Muscle of leg (tissue), 16 donors: ENCODE measurements at places on chromosomes 12 and 14. TPM values are rescaled to one million over a fixed set of nuclear protein-coding genes. Genes with fewer than 3 reads are reported as not detected.
A peak's percentile ranks its signal among the peaks of the same experiment; 100 is the strongest.

MYH6 gene
- total RNA-seq: 0.66 TPM

ZNF605 gene
- total RNA-seq: 14.9 TPM

ANHX gene
- total RNA-seq: not detected

DNA sequence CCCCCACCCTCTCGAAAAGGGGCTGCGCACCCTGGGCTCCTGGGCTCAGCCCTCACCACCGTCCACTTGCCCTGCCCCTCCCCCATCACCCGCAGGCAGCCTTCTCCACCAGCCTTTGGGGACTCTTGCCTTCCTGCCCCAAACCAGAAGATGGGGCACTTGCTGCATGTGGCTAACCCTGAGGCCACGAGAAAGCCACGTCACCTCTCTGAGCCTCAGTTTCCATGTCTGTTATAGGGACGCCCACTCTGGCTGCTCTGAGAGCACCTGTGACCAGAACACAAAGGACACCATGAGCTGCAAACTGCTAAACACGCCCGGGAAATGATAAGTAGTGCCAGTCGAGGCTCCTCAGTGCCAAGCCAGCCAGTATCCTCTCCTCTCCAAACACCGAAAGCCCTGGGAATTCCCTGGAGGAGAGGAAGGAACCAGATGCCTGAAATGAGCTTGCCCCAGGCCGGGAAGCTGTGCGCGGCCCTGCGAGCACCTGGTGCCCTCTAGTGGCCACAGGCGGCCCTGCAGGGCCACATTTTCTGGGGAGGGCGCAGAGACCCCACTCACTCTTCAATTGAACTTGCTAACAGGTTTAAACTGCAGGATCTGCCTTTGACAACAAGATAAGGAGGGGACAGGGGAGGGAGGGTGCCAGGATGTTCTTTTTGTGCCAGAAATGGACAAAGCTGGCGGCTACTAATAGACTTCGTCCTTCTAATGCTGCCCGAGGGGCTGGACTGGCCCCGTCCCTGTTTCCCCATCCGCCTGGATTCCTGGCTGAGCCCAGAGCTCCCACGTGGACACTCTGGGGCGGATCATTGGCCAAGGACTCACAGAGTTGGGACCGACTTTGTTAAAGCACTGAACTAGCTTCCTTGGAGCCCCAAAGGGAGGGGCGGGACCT is 10.2 kb upstream of the SERPINA9 start:
- peak; percentile 50 for DNase-seq

DNA sequence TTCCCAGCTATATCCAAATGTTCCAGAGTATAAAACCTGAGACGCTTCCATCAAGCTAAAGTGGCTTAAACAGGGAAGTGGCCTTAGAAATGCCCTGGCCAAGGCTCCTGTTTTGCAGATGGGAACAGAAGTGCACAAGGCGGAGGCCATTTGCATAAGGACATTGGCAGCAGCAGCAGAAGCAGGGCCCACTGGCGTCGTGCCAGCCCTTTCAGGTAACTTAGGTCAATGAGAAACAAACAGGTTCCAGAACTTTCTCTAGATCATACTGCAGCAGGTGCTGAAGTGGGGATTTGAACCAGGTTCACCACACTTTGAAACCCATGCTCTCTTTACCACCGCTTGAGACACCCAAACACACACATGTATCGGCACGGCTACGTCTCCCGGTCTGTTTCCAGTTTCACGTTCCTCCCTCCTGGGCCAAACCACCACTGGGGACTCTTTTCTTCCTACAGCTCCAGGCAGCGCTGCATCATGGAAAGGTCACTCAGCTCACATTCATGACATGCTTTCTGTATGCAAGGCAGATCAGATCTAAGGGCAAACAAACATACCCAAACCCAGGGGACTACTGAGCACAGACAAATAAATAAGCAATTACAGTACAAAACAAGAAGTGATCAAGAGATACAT is 46.0 kb upstream of the PLEKHG6 start:
- DNase-seq: no peak

DNA sequence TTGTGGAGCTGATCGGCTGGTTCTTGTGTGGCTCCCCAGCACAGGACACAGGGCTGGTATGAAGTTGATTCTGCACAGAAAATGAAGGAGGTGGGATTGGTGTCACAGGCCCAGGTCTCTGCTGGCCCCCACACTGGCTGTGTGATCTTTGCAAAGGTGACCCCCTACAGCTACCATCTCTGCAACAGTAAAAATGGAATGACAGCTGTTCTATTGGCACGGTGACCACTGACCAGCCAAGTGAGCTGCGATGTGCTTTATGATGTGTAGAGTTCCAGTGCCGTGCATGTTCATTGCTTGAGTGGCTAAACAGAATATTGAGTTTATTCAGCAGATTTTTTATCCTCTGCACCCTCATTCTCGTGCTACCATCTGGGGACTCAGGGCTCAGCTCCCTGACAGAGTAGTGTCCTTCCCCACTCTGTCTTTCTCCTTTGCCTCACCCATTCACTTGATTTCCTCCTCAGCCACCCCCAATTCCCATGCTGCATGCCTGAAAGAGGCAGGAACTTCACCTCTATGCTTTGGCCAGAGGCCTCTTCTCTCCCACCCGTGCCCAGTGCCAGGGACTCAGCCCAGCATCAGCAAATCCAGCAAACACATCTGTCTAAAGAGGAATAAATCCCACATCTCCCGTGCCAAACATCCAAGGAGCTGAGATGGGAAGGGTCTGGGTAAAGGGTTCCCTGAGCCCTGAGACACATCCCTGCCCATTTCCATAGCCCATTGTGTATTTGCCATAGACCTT is 21.2 kb downstream of the C14orf132 start:
- DNase-seq: peak; percentile 49

GRCh38 chr12:50647031-50647430 is 116.9 kb upstream of the ATF1 start:
- DNase-seq: no peak

GRCh38 chr14:77296906-77297305 is 23.8 kb downstream of the POMT2 start:
- DNase-seq: no peak

DNA sequence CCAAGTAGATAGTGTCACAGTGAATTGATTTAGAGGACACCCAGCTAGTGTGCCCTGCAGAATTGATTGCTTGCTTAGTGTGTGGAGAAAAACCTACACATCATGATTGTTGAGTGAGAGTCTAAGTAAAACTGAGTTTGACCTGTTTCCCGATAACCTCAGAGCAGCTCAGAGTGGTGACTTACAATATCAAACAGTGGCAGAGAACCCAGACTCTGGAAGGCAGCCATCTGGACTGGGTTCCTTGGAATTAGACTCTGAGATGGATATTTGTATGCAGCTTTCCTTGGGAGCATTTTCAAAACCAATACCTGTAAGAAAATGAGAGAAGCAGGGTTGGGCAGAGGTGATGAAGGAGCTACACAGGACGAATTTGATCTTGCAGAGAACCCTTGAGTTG is 109.8 kb downstream of the IPO8 start:
- no peak for DNase-seq

DNA sequence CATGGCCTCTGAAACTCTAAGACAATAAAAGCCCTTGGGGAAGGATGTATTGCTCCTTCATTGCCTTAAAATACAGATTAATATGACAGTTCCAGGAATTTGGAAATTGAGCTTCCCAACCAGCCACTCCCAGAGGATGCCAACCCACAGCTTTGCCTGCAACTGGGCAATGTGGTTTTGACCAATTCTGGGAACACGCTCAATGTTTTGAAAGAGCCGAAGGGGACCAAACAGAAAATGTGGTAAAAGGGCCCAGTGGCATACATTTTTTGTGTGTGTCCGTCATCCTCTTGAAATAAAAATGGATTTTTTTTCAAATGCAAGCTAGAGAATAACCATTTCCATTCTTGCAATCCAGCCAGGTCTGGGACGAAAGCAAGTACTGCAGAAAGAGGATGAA is 88.3 kb upstream of the PLEKHG7 start:
- no peak for DNase-seq

DNA sequence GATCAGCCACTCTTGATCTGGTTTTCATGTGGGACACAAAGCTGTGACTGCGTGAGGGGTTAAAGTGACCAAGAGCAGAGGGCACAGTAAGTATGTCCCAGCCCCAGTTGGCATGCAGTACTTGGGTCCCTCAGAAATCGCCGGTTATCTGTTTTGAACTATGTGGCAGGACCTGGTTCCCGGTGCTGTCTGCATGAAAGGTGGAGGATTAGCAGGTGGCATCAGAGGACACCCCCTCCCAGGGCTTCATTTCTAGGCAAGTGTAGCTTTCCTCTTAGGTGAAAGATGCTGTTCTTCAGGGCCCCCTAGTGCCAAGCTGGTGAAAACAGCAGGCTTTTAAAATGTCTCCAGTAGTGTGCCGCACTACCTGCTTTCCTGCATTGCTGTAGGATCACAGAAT is 57.1 kb downstream of the ATG14 start:
- DNase-seq: peak; percentile 63

DNA sequence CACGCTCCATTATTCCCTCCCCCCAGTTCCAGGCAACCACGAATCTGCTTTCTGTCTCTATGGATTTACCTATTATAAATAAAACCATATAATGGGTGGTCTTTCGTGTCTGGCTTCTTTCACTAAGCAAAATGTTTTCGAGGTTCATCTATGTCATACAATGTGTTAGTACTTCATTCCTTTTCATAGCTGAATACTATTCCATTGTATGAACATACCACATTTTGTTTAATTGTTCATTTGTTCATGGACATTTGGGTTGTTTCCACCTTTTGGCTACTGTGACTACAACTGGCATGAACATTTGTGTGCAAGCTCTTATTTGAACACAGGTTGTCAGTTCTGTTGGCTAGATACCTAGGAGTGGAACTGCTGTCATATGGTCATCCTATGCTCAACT is 12.9 kb upstream of the PAPOLA start:
- DNase-seq: no peak

- DNase-seq: no peak
Observed at GRCh38 chr12:62689042-62689839, 222.6 kb downstream of the MON2 start.

GRCh38 chr12:93593843-93594242 is 21.4 kb downstream of the SOCS2 start:
- DNase-seq: peak; percentile 30

DNA sequence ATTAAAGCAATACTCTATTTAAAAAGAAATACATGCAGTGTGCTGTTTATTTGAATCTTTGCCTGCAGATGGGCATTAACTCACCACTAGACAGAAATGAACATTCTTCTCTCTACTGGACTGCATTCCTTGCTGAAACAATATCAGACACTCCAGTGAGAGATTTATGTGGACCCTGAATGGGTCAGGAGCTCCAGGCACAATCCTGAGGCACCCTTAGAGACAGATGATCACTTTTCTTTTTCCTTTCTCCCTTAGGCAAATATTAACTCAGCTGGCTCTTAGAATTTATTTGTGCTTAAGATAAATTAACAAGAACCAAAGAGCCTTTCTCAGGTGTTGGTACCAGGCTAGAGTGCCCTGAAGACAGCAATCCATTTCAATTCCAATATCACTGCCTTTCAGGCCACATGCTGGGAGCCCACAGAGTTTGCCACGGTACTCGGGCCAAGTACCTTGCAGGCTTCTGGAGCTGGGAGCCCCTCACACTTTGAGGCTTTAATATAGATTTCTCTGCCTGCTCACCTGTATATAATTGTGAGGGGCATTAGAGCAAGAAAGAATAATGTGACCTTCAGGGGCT is 173.0 kb downstream of the EMP1 start:
- DNase-seq: no peak

DNA sequence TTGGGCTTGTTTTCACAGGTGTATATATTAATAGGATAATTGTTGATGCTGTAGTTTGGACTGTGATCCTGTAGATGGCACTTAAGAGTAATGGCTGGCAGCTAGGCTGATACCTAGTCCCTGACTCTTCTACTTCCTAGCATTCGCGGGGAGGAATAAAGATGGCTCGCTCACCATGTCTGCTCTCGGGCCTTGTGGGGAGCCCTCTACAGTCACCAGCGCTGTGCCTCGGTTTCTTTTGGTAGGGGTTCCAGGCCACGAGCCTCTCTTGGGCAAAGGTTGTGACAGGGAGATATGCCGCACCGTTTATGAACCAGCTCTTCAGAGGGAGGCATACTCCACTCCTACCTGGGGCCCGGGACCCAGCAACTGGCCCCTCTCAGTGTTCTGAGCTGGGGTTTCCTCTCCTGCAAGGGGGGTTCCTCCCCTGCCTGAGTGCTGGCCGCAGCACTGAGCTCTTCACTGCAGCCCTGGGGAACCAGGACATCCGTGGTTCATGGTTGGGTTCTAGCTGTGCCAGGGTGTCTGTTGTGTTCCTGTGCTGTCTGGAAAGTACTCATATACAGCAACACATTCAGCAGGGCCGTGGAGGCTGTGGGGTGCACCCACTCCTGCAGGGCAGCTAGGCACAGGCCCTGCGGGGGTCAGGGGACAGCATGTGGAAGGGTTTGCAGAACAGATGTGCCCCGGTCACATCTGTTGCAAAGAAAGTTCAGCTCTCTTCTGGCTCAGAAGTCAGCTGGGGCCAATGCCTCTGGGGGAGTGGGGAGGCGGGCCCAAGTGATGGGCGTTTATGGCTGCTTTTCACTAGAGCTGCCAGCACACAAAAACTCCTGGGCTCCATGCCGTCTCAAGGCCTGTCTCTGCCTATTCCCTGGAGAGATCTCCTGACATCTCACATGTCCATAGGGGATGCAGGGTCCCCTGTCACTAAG is 147.9 kb downstream of the PPFIA2 start:
- no peak for DNase-seq

GRCh38 chr12:67355428-67356379 is 86.5 kb downstream of the CAND1 start:
- DNase-seq: peak; percentile 83

GRCh38 chr12:52038447-52038846 is 12.8 kb upstream of the NR4A1 start:
- DNase-seq: peak; percentile 72

GRCh38 chr14:48331421-48331820 is 656.0 kb upstream of the MDGA2 start:
- DNase-seq: no peak

DNA sequence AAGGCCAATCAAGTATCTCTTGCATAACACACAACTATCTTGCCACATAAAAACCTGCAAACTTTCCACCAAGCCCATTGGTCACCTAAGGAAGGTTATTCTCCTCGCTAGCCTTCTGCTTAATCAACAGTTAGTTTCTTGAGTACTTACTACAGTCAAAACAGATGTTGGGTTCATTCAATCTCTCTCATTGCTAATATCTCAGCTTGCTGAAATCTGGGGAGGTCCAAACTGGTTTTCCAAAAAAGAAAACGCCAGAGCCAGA is 74.6 kb downstream of the TTC7B start:
- DNase-seq: no peak

DNA sequence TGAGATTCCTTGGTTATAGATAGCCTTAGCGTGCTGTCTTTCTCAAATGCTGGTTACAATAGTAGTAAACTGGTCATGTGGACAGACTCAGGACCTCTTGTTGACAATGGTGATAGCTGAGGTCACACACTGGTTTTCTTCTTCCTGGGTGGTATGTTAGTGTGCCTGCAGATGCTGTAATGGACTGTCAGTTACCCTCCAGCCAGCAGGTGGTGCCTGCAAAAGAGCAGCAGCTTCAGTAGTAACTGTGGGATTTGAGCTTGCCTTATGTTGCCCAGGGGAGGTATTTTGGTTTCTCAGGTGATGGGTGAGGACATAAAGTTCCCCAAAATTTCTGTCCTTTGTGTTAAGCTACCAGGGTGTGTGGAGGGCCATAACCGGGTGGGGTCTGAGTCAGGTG is 33.7 kb upstream of the SCAF11 start:
- DNase-seq: no peak
